AG04449 (cell line): ENCODE measurements at places on chromosomes 2 and 18.

DNA sequence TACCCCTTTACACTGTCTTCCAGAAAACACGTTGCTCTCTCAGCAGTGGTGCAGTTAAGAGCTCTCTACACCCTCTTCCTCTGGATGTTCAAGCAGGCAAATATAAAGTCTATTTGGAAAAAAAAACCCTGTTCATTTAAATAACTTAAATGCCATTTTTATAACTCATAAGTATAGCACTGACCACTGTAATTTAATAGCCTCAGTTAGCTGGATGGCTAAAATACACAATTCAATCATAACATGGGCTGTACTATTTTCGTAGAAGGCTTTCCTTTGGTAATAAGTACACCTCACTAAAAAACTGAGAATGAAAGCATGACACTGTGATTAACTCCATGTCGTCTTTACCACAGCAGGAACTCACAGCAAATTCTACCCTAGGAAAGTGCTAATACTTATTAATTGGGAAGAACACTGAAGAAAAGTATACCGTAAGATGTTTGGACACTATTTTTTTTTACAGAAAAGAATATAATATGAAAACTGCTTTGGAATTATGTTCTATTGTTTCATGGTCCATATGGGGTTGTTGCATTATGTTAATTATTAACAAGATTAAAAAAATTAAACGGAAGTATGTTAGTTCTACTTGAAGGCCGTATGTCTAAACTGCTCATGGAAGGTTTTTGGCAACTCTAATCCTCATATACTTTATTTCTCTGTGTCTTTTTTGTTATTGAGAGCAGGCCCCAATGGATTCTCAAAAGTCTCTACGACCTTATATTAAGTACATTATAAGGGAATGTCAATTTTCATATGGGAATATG, 269.1 kb downstream of the ZNF385B start:
- peak; percentile 38 for DNase-seq

DNA sequence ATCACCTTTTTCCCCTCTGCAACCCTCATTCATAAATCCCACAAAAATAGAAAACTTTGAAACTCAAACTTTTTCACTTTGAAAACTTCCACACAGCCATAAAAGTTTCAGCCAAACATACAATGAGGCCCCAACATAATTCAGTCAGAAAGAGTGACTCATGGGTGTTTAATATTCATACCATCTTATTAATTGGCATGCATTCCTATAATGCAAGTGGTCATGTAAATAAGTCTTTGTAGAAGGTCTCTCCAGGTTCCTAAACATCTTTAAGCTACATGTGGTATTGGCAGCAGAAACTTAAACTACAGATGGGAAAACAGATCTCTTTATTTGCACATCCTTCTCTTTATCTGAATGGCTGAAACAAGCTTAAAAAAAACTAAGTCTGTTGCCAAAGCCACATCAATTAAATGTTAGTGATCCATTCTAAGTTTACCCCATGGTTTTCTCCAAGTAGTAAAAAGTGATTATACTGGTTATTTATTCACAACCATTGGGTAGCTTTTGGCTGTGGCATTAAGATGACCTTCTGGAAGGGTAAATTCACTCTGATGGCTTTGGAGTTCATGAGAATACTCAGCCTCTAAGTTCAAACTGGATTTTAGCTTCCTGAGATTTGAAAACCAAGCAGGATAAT, 70.2 kb upstream of the LYPD1 start:
- DNase-seq: no peak

GRCh38 chr2:239223310-239224198, 177.3 kb downstream of the HDAC4 start:
- peak; percentile 44 for DNase-seq

DNA sequence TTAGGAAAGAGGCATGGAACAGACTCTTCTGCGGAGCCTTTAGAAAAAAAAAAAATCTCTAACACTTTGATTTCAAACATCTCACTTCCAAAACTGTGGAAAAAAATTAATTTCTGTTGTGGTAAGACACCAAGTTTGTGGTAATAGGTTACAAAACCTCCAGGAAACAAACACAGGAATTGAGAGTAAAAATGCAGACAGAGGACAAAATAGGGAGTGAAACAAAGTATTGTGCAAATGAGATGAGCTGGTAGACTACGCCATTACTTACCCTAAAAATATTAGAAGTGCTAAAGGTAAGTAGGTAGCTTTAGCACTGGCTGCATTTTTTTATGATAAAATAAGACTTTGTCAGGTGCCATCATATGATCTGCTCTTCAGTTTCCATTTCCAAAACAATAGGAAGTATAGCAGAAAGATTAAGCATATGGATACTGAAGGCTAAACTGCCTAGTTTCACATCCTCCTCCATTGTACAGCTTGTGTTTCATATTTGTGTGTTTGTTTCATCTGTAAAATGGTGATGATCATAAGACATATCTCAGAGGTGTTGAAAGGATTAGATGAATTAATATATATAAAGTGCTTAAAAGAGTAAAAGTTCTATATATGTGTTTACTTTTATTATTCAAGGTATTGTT, 309.2 kb downstream of the NR4A2 start:
- DNase-seq: no peak

GRCh38 chr2:30164131-30164925, 17.5 kb downstream of the YPEL5 start:
- DNase-seq: no peak

DNA sequence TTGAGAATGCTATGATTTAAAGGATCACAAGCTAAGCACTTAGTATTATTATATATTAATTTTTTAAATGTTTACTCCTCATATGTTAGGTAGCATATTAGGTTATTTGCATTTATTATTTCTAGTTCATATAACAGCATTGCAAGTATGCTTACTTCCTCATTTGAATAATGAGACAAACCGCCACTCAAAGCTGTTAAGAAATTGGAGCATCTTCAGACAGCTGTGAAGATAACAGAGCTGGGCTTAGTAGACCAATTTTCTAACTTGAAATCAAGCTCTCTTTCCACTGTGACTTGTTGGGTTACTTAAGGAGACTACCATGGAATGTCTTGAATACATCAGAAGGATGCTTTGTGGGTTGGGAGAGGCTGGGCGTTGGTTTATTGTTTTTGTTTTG, 139.3 kb downstream of the ASXL3 start:
- DNase-seq: no peak

GRCh38 chr2:113755835-113756354, 547 bp downstream of the SLC35F5 start:
- no peak for DNase-seq

GRCh38 chr2:49167131-49167530, 12.8 kb upstream of the FSHR start:
- DNase-seq: no peak

DNA sequence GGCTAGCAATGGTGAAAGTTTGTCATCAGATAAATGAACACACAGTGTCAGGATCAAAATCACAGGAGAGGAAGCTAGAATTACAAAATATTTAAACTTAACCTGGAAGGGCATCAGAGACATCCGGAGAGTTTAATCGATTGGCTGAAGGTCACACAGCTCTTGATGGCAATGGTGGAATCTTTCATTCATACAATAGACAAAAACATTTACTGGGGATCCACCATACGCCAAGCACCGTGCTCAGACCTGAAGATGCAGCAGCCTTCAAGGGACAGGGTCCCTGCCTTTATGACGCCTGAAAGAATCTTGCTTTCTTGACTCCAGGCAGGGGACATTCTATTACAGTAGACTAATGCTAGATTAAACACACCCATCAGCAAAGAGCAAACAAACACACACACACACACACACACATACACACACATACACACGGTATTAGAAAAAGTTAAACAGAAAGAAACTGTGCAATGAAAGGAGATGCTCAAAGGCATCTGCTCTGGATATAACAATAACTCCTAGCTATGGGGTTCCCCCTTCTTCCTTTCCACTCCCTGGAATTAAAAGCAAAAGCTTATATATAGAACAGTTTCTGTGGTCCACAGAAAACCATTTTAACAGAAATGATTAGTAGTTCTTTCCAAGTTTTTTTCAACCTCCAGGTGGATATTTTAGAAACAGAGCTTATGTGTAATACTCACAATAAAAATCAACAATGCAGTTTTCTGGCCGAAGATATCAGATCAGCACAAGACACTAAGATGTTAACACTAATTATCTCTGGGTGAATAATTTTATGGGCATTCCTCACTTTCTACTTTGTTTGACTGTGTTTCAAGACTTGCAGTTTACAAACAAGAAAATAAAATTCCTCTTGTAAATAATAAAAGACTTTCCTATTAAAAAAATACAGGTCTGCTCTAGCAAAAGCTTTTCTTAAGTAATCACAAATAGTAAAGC, 151.7 kb downstream of the ANKRD44 start:
- DNase-seq: no peak
